ENCODE measurements at places on chromosomes 12 and 14.

DNA sequence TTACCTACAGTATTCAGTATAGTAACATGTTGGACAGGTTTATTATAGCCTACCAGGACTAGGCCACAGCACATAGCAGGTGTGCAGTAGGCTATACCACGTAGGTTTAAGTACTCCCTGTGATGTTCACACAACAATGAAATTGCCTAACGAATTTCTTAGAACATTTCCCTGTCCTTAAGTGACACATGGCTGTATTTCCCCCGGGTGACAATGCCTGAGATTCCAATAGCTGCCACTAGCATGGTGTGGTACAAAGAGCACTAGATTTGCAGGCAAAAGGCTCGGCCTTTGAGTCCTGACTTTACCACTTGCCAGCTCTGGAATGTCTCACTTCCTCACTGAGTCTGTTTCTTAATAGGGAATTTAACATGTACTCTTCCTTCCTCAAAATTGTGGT, 19.7 kb downstream of the PTPN21 start:
- no peak for DNase-seq

GRCh38 chr12:11758510-11759493, 109.3 kb downstream of the ETV6 start:
- peak; percentile 7 for DNase-seq

DNA sequence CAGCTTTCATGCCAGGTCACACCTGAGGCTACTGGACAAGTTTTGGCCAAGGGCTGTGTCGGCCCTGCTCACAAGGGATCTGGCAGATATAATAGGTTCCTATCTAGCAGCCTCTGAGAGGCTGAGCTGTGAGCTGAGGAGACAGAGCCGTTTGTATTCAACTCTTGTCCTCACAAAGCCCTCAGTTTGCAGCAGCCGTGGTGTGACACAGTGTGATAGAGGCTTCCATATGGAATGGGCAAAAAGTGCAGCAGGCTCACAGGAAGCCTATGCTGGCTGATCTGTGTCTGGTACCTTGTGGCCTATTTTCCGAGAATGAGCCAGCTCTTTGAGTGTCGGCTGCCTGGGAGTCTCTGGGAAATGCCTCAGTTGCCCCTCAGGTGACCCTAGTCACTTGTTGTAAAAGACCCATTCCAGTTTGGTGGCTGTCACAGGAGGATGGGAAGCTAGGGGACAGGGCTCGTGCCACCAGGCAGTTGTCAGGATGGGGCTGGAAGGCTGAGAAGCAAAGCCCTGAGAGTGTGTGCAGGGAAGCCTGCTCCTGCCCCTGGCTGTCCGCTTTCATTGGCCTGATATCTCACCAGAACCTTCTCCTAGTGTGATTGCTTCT, 16.1 kb downstream of the VRTN start:
- DNase-seq, result no peak

DNA sequence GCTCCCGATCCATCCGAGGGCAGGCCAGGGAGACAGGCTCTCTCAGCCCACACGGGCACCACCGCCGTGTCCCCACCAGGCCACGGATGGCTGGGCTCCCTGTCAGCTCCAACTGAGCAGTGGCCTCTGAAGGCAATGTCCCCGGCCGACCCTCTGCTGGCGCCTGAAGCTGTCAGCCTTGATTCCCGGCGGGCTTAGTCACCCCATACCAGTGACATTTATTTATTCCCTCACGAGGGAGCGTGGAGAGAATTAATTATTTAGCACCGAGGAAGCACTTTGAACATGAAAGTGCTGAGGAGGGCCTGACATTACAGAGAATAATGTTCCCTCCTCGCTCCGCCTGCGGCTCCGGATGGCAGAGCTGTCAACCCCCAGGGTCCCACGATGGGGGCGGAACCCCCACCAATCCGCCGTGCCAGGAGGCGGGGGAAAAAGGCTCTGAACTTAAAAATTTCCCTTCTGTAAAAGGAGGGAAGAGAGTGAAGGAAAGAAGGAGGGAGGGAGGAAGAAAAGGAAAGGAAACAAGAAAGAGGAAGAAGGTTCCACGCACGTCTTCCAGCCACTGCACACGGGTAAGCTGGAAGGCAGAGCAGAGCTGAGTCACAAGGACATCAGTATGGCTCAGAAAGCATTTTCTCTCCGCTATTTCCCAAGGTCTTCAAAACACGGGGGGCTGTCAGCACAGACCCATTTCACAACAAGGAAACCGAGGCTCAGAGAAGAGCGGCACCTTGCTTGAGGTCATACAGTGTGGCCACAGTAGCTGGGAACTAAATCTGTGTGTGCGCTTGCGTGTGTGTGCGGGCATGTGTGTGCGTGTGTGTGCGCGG, 108.7 kb upstream of the NCOR2 start:
- no peak for DNase-seq

DNA sequence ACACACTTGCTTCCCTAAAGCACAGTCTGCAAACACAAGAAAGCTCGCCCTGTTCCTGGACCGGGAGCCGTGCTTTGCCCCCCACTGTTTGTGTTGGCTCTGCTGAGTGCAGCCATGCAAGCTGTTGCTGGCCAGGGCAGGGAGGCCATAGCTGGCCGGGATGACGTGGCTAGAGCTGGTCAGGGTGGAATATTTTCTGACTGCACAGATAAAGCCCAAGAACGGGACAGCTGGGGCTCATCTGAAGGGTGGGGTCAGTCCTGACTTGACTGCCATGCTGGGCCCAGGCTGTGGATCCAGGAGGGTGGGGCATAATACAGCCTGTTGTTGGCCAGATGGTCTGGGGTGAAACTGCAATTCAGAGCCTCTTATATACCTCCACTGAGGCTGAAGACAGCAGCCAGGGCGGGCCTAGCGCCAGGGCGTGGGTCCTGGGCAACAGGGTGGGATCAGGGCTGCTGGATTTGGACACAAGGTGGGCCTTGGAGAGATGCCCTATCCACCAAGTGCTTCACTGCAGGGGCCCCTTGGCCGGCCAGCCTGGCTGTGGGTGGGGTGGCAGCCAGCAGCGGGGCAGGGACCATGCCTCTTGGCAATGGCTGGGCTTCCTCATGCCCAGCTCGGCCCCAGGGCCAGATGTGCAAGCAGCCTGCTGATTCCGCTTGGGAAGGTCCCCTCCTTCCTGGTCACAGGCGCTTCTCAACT, 14.8 kb downstream of the KMT5A start:
- DNase-seq, result no peak

DNA sequence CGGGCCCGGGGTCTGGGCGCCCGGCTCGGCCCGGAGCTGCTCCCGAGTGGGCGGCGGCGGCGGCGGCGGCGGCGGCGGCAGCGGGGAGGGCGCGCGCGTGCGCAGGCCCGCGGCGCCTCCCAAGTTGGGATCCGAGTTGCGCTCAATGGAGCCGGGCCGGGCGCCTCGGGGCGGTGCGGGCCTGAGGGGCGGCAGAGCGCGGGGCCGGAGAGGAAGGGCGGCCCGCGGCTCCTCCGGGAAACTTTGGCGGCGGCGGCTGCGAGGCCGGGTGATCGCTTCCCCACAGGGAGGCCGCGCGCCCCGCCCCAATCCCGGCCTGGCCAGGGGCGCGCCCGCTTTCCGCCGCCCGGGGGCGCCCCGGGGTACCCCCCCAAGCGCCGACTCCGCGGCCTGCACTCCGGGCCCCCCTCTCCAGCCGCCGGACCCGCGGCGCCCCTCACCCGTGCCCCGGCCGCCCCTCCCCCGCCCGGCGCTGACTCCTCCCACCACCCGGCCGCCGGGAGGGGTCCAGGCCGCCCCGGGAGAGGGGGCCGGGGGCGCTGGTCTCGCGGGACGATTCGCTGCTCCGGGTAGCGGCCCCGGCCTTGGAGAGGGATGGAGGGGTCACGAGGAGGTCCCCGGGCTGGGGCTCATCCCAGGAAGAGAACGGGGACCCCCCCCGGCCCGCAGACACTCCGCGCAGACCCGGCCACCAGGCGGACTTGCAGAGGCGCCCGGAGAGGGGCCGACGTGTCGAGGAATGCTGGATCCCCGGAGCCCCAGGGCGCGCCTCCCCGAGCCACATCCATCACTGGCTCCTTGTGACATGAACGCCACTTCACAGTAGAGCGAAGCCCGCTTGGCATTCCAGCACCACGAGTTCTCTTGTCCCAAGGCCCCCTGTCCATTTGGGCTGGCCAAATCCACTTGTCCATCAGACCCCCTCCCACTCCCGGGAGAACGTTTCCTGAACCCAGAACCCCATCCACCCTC, at the start of gene RILPL1:
TSS of gene RILPL1 (minus strand) at position 48 of the 972 bp plus-strand sequence. CDS start 237 bp downstream, outside the sequence.
- peak; percentile 13 for DNase-seq

DNA sequence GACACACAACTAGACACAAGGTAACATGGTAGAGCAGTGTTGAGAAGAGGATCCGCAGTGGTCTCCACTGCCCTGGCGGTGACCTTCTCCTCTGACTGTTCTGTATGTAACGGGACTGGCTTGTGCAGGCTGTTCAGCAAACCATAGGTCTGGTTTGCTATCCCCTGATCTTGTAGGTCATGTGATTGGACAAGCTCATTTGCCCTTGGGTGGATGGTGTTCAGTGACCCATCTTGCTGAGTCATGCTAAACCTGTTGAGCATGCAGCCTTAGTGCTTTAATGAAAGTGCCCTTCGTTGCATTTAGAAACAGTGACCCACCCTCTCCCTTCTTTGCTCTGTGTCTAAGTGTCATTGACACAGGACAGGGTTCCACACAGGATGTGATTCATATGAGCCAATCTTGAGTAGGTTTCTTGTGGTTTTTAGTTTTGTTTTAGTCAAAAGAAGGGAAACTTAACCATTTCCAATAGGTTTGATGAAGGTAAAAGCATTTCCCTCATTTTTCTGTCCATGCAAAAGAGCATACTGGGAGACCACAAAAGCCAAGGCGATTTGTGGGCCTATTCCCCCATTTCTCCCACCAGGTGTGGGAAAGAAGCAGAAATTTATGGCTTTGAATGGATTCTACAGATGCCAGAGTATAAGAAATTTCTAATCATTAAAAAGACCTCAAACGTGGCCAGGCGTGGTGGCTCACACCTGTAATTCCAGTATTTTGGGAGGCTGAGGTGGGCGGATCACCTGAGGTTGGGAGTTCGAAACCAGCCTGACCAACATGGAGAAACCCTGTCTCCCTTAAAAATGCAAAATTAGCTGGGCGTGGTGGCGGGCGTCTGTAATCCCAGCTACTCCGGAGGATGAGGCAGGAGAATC, 32.6 kb upstream of the HIF1A start:
- peak; percentile 50 for DNase-seq

DNA sequence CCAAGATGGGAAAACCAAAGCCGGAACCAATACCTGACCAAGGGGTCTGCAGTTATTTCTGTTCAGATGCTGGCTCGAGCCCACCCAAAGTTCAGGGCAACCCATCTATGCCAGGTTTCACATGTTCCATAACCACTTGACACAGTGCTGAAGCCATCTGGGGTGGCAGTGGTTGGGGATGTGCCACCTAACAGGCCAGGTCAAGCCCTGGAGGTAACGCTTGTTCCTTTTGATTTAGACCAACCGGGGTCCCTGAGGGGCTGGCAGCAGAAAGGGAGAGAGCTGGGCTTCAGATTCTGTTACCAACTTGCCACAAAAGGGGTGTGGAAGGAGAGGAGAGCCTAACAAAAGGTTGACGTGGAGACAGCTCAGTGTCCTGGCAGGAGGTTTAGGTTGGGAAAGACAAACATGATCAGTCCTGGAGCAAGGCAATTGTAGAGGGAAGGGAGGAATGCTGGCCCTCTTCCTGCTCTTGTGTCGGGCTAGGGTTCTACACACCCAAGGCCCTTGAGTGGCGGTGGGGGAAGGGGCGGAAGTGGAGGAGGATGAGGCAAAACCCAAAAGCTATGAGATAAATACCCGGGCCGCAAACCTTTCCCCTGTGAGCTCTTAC, 31.9 kb downstream of the CACNA2D4 start:
- no peak for DNase-seq

DNA sequence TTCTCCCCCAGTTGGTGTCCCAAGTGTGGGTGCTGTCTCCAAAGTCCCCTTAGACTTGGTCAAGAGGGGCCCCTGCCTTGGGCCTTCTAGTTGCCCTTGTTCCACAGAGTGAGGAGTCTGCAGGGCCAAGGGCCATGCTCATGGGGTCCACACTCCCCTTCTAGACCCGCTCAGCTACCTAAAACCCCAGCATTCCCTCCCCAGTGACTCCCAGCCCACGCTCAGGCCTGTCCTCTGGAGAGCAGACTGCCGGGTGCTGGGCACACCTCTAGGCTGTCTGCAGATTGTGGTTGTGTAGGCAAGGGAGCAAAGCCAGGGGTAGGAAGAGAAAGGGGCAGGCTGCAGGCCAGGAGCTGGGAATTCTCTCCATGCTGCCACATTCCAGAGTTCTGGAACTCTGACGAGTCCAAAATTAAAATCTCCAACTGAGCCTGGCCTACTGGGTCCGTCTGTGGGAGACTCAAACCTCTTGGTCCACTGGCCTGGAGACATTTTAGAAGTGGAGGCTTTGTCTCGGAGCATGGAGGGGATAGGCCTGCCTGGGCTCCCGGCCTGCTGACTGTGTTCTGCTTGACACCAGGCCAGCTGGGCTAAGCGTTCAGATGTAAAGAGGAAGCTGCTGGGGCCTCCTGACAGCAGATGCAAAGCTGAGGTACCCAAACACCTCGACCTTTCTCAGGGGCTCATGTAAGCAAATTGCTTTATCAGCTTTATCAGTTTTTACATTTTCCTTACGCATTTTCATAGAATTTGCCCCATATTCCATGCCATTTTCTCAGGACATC, 13.7 kb upstream of the KRT5 start:
- no peak for DNase-seq

DNA sequence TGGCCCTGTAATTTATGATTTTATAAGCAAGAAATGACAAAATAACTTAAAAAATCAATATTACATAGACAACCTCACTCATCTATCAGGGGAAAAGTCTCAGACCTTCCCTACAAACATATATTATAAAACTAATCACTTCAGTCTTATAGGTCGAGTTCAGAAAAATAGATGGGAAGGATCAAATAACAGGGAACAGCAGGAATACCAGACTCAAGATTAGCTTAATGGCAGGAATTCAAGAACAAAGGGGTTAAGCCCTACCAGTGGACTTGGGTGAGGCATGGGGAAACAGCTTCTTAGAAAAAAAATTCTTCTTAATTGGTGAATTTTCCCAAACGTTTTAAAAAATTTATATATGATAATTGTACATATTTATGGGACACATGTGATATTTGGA, 51.6 kb upstream of the CRY1 start:
- DNase-seq, result no peak

DNA sequence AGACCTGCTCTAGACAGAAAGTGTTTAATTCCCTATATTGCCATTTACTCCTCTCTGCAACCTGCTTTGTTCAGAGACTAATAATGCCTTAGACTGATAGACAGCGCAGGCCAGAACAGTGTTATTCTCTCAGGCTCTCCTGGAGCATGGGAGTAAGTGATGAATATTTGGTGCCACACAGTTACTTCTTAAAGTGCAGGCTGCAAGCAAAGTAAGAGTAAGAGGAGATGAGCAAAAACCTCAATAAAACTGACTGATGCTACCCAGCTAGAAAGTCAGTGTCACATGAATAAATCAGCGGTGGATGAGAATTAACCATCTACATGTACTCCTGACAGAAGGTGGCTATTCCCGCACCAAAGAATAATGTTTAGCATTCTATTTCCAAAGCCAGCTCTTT, 9.9 kb downstream of the TRIM9 start:
- no peak for DNase-seq

GRCh38 chr14:90535556-90536090, 138.8 kb downstream of the CALM1 start:
- DNase-seq, result no peak

GRCh38 chr14:53034688-53035230, 83.9 kb upstream of the FERMT2 start:
- DNase-seq, result no peak

Data from COLO829 (cell line).